Hippocampal formation (tissue), 2 donors: ENCODE measurements at places on chromosomes 6 and 20.

DNA sequence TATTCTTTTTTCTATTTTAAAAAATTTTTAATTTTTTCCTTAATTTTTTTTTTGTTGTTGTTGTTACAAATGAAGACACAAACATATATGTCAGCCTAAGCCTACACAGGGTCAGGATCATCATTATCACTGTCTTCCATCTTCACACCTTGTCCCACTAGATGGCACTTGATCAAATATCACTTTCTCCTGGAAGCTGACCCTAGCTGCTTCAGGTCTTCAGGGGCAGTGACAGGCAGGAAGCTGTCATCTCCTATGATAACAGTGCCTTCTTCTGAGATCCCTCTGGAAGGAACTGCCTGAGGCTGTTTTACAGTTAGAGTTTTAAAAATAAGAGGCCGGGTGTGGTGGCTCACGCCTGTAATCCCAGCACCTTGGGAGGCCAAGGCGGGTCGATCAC lies 70.2 kb upstream of the EEF1E1 start:
- no peak for DNase-seq

DNA sequence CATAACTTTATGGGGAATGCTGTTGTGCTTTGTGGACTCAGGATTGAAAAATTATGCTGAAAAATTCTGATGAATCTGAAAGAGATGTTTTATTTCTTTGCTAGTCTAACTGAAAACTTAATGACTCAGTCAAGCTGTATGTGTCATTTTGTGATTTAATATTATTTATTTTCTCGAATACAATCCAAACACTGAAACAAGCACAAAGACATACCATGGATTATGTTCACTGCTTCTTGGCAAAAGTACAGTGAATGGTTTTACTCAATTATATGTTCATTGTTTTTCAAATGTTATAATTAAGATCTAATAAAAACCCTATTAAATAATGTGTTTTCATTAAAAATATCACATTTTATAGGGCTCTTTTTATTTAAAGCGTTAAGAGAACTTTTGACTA lies 330.6 kb upstream of the EPHA7 start:
- DNase-seq, result no peak

DNA sequence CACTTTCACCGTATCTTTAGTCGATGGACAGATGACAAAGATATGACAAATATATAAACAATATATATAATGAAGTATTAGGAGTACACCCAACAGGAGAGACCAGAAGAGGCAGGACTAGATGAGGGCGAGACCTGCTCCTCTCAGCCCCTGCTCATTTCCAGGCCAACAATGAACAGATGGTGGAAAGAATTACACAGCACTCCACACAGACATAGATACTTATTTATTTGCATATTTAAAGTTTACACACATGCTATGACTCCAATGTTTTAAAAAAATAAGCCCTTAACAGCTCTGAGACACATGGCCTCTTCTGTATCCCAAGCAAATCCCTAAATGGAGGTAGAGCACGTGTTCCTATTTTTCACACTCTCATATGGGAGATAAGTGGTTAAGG lies 10.4 kb downstream of the FAM210B start:
- no peak for DNase-seq

GRCh38 chr6:117561128-117561527 lies 41.2 kb downstream of the GOPC start:
- no peak for DNase-seq

- DNase-seq, result no peak
These were observed 140.4 kb downstream of the CDKAL1 start for GRCh38 chr6:20674664-20675063.

DNA sequence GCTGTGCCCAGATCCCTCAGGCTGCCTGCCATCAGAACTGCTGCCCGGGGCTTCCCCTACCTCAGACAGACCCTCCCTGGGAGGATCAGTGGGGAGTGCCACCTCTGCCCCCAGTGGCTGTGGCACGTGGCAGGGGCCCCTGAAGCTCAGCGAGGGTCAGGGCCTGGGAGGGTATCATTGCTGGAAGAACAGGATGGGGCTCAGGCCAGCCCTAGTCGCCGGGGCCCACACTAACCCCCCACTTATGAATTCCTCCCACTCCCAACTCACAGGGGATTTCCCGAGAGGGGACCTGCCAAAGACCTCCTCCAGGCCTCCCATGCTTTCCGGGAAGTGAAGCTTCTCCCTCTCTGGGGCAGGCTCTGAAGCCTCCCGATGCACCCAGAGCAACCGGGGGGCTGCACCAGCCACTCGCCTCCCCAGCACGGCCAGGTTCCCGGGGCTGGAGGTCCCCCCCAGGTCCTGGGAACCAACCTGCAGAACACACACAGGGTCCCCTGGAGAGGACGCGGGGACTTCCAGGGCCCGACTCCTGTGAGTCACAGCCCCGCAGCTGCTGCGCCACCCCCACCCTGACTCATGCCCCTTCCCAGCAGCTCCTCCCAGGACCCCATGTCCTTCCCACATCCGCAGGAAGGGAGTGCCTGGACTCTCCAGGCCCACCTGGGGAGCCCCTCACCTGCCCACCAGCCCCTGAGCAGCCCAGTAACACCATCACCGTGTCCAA lies 2.5 kb downstream of the TNFRSF6B start:
- DNase-seq, result no peak

GRCh38 chr6:109179507-109179906 lies 84.2 kb downstream of the CEP57L1 start:
- no peak for DNase-seq

DNA sequence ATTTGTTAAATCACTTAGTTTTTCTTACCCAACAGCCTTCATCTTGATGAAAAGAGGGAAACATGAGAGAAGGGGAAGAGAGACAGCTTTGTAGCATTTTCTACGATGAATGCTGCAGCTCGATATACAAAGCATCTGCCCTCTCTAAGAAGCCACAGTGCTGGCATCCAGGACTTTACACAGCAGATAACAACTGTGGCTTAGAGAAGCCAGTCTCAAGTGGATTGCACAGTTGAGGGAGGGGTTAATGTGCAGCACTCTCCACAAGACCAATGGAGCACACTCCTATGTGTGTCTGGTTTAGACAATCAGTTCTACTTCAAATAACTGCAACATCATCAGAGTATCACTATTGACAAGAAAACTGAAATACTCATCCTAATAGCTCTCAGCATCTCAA lies 5.8 kb downstream of the C6orf120 start:
- no peak for DNase-seq

GRCh38 chr20:62662422-62662821 lies 20.1 kb downstream of the SLCO4A1 start:
- no peak for DNase-seq

GRCh38 chr6:23559587-23560343 lies 566.2 kb upstream of the NRSN1 start:
- DNase-seq, result no peak

- no peak for DNase-seq
These were observed 665.6 kb downstream of the PTPRT start for GRCh38 chr20:42524058-42524457.

DNA sequence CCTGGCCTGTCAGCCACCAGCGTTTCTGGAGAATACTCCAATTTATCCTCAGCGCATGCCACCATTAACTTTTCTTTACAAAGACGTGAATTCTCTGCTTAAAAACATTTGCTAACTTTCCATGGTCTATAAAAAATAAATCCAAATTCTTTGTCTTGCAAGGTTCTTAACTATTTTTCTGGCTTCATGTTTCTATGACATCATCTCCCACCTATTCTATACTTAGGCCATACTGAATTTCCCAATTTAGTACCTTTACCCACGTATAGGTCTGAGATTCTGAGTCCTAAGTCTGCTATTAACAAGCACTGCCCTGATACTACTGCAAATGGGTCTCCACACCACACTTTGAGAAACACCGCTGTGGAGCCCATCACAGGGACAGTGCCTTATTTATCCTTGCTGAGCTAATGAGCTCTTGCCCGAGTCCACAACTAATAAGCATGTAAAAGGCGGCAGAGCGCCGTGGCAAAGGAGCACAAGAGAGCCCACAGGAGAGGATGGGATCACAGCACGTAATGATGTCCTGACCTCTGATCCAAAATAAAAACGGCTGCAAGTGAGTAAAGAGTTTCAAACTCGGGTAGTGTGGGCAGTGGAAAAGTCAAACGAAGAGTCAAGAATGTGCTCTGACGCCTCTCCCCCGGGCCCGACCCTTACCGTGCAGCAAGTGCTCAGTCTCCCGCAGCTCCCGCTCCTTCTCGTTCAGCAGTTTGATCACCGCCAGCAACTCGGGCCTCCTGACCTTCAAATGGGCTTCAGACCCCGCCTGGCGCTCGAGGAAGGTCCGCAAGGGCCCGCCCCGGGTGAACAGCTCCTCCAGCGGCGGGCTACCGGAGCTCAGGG lies 519 bp downstream of the MTRF1L start:
- DNase-seq, result no peak

DNA sequence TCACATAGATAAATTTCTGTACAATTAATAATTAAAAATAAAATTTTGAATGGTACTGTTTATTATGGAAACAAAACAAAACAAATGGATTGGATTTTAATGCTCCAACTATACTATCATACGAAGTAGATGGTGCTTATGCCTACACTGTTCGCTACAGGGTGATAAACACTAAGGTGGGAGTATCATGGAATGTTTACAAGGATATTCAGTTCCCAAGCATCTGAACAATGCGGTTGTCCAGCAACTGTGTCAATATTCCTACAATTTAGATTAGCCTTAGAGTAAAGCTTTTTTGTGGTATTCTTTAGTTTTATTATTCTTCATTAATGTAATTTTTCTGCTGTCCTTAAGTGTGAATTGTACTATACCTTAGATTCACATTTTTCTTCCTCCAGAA lies 105.1 kb downstream of the MMS22L start:
- DNase-seq, result no peak

DNA sequence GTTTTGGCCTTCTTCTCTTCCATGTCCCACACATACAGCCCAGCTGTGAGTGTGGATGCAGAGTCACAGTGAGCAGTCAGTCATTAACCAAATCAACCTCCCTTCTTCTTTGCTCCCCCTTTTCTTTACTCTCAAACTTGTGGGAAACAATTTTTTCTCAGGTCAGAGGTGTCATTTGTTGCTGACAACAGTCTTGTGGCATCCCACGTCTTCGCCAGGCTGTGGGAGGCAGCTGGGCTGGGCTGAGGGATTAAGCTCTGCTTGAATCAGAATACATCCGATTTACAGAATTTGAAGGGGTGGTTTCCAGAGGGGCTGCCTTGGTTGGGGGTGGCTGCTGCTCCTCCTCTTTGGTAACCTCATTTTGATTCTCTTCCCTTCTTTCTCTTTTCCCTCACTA lies 40.5 kb downstream of the SCGN start:
- no peak for DNase-seq

DNA sequence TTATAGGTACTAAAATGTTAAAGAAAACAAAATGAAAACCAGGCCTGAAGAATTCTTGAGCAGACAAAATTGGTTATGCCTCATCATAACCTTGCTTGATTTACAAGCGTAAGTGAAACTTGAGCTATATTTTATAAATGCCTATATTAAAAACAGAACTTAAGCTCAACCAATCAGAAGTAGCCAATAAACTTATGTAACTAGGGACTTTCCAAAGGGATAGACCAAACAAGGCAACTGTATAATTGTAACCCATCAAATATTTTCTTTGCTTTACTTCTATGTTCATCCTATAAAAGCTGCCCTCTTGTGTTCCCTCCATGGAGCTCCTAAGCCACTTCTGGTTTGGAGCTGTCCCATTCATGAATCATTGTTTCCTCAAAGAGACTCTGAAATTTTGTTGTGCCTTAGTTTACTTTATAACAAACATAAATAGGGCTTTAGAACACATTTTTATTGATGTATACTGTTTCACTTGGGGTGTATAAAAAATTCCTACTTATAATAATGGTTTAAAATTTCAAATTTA lies 101.6 kb upstream of the CARMIL1 start:
- DNase-seq, result no peak

DNA sequence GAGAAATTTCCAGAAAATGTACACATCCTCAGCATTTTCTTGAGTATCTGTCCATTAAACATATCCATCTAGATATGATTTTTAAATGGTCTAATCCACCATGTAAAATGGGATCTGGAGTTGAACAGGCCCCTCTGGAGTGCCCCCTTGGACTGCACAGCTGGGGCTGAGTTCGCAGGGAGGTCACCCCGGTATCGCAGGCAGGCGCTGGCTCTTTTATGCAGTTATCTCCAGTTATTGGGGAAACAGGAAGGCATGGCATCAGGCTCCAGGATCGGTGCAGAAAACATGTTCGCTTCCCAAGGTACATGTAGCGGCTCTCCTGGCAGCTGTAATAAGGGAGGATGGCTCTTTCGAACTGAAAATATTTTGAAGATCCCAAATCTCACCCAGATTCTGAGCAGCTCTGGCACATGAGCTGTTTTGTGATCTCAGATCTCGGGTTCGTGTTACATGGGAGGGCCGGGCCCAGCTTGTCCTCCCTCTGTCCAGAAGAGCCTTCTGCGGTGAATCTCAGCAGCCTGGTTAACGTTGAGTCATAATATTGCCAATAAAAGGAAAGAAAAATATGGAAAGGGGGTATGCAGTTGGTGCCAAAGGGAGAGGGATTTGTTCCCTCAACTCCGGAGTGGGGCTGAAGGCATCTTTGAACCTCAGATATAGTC lies 167.7 kb downstream of the EYA2 start:
- no peak for DNase-seq

GRCh38 chr6:41958022-41958856 lies 16.6 kb upstream of the CCND3 start:
- DNase-seq, result no peak

GRCh38 chr6:122736163-122736562 lies 43.4 kb upstream of the FABP7 start:
- no peak for DNase-seq

- DNase-seq, result no peak
These were observed 8.0 kb downstream of the PRDM13 start for GRCh38 chr6:99614430-99615186.

DNA sequence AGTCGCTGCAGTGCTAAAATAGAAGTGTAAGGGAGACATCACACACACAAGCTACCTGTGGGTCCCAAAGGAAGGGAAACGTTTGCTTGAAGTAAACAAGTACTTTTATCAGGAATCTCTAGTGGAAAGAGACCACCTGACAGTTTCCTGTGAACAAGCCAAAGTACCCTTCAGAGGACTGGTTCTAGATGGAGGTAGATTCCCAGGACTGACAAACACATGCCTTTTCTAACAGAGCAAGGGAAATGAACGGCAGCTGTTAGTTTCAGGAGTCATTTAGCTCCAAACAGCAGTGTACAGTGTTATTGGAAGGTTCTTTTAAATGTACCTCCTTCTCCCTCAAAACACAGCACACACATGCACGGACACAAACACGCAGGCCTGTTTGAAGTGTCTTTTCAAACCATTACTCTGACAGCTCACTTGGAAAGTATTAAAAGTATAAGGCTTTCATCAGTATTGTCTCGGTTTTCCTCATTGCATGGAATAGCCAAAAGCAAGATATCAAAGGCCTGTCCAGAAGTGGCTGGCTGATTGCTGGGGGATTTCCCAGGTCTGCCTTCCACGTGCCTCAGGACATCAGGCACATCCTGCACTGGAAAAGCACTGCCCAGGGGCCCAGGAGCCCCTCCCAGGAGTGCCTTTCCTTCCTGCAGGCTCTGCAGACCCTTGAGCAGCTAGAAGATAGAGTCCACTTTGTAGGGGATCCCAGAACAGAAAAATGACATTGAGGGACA lies 393.2 kb upstream of the SOX4 start:
- no peak for DNase-seq

DNA sequence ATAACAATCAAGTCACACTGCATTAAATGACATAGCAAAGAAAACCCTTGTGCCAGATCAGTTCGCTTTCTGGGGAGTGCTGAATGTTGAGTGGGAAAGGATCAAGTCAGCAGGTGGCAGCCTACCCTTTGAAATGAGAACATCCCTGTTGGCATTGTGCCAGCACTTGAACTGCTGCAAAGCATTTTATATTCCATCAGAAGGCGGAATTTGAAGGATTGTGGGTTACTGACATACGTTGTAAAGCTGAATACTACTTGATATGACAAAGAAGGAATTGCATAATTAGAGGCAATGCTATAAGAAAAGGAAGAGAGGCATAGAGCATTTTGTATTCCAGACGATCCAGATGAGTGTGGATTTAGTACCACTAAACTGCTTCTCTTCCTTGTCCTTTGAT lies 26.5 kb downstream of the BCKDHB start:
- peak; percentile 16 for DNase-seq
